Kasumi-1 (cell line): ENCODE measurements at places on chromosomes 1 and 21.

- DNase-seq, result no peak
These were observed 8.6 kb downstream of the CLDN14 start for GRCh38 chr21:36471254-36471723.

DNA sequence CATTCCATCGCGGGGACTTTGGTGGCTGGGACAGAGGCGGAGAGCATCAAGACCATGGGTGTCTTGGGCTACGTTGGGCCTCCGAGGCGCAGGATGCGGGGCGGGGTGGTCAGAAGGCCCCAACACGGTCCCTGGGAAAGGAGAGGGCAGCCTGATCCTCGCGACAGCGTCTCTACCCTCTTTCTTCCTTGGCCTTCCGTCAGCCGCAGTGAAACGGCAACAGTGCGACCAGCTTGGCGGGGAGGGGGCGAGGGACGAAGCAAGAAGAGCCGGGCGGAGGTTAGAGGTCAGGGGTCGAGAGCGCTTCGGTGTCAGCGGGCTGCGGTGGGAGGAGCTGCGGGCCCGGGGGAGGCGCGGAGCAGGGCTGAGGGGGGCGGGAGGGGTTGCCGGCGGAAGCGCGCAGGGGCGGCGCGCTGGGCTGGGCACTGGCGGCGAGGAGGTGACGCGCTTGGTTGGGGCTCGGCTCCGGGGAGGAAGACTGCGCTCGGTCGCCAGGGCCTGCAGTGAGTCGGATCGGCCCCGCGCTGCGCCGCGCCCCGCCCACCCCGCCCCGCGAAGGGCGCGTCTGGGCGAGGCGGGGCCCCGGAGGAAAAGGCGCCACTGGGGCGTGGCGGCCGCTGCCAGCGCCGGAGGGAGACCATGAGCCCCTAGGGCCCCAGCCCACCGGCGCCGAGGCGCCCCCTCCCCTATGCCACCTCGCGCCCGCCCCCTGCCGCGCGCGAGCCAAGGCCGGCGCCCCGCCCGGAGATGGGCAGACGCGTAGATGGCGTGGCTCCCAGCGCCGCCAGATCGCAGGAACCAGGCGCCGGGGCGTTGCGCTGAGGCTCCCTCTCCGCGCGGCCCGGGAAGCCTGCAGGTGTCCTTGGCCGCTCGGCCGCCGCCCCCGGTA is at the start of gene KCNC4:
TSS of gene KCNC4 (plus strand) at position 600 of the 889 bp plus-strand sequence. CDS start 1,186 bp downstream, outside the sequence.
- peak; percentile 80 for DNase-seq

- DNase-seq, result no peak
These were observed 99.5 kb upstream of the GJB5 start for GRCh38 chr1:34655206-34655874.

DNA sequence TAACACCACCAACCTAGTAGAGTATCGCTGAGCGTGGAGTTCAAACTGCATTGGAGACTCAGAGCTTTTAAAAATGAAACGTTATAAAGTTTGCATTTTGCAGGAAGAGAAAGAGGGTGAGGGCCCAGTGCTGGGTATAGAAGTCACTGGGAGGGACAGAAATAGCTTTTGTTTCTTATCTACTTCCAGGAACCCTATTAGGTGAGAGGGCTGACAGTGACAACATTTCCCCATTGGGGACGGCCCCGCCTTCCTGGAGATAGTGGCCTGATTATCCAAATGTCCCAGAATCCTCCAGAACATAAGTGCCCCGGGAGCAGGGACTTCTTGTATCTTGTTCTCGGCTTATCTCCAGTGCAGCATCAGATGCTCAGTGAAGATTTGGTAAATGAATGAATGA is 574.9 kb downstream of the PTPRU start:
- DNase-seq, result no peak

GRCh38 chr1:116168277-116169032 is 57.3 kb downstream of the MAB21L3 start:
- DNase-seq, result peak; percentile 50

DNA sequence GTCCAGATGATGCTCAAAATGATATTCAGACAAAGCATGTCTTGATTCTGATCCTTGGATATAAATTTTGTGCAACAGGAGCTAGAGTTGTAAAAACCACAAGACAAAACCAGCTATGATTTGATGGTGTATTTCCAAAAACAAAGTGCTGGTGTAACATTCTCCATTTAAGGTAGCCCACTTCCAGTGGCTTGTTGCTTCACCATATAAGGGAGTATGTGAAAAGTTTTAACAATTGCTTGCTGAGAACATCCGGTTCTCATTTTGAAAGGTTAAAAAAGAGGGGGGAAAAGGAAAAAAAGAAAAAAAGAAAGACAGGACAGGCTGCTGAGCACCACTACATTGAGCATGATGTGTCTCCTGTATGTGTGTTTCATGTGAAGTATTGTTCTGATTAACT is 123.6 kb downstream of the MACF1 start:
- DNase-seq, result no peak

DNA sequence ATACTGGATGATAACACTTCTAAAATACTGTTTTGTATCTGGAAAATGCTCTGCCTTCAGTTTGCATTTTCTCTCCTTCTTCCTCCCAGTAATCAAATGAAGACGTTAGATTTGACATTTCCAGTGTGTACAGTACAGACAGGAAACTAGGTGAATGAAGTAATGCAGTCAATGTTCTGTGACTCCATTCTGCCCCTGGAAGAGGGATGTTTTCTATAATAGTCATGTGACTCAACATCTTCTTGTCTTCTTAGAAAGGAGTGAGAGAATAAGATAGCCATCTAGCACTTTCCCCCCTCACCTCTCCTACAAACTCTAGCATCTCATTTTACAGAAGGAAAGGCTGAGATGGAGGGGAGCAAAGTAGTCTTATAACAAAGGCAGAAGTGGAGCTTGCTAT is 77.6 kb downstream of the DDR2 start:
- no peak for DNase-seq

GRCh38 chr1:187624812-187625545 is 796.2 kb downstream of the PLA2G4A start:
- DNase-seq, result no peak
